ENCODE measurements at places on chromosomes 7 and 10.
A peak's percentile ranks its signal among the peaks of the same experiment; 100 is the strongest.

GRCh38 chr10:33179067-33179466 is 155.4 kb downstream of the NRP1 start:
- no peak for DNase-seq
- peaks cover 44% of the 10 kb centered on the region for H3K36me3 ChIP-seq
- no peak overlapping the region for H3K27ac ChIP-seq
- no peak overlapping the region for H3K4me3 ChIP-seq

GRCh38 chr10:20686015-20686635 is 211.0 kb downstream of the NEBL start:
- H3K4me1 ChIP-seq: no peaks in the 10 kb centered on the region
- H3K27me3 ChIP-seq: peaks cover 19% of the 10 kb centered on the region
- no peak overlapping the region for H3K27ac ChIP-seq
- H3K4me3 ChIP-seq: no peak overlapping the region

- no peaks in the 10 kb centered on the region for H3K36me3 ChIP-seq
- DNase-seq: peak; percentile 93
- peak overlapping the region; percentile 10 for H3K4me3 ChIP-seq
- H3K4me1 ChIP-seq: peaks cover 4% of the 10 kb centered on the region
Measured at GRCh38 chr7:1086588-1087464, 1.1 kb upstream of the GPER1 start.

DNA sequence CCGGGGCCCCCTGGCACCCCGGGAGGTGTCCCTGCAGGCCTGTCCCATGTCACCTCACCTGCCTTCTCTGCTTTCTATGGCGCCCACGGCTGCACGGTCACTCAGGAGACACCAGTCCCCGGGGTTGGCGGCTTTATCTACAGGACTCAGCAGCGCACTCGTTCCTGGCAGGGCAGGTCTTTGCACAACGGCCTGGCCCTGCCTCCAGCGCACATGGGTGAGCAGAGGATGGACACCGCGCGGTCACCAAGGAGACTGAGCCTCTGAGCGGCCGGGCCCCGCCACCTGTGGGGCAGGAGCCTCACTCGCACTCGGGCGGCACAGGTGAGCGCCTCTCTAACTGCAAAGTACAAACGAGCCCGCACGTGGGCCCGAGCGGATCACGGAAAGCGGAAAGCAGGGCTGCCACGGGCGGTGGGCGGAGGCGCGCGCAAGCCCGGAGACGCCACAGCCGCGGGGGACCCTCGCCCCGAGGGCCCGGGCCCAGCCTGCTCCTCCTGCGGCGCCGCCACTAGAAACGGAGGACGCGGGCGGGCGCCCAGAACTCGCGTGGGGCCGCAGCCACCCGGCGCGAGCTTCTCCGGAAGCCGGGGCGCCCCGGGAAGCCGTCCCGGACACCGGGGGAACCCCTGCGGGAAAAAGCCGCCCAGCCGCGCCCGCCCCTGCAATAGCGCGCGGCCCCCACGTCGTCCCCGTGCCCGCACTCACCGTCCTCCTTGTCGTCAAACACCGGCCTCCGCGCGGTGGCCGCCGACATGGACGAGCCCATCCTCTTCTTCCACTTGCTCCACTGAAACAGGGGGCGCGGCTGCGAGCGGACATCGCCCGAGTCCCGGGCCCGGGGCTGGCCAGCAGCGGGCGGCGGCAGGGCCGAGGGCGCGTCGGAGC is 642 bp downstream of the STK32C start:
- no peaks in the 10 kb centered on the region for H3K36me3 ChIP-seq
- H3K27ac ChIP-seq: no peak overlapping the region
- peaks cover 59% of the 10 kb centered on the region for H3K27me3 ChIP-seq
- peak; percentile 79 for DNase-seq
- no peaks in the 10 kb centered on the region for H3K4me1 ChIP-seq
- H3K4me3 ChIP-seq: no peak overlapping the region

DNA sequence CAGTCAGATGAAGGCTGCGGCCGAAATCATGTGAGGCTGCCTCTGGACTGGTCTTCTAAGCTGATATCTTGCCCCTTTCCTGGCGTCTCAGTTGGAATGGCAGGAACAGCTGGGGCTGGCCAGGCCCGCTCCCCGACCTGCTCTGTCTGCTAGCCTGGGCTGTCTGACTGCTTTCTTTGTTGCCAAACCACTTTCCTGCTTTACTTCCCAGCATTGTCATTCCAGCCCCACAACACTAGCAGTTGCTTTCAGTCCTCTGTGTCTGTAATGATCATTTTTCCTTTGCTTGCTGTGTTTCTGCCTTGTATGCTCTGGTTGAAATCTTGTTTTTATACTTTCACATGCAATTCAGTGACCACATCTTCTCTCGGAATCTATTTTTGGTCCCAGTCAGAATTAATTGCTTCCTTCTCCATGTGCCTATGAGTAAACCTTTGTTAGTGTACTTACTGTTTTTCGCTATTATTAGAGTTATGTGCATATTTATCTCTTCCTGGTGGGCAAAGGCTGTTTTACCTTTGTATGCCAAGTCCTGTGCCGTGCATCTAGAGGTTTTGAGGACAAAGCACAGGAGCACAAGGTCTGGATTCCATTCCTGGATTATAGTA is 21.6 kb downstream of the PRPF18 start:
- peaks cover 41% of the 10 kb centered on the region for H3K36me3 ChIP-seq
- no peaks in the 10 kb centered on the region for H3K4me1 ChIP-seq
- H3K27ac ChIP-seq: peak overlapping the region; percentile 90
- no peak overlapping the region for H3K4me3 ChIP-seq
- peak; percentile 49 for DNase-seq
- H3K27me3 ChIP-seq: no peaks in the 10 kb centered on the region
